ENCODE measurements at places on chromosomes 1 and 21. TPM values are rescaled to one million over a fixed set of nuclear protein-coding genes. Genes with fewer than 3 reads are reported as not detected.

The CENPS gene
- 7.2 TPM for total RNA-seq

GRCh38 chr1:89129911-89130310, 4.0 kb upstream of the GBP2 start:
- peaks cover 21% of the 10 kb centered on the region for H3K4me1 ChIP-seq
- no peaks in the 10 kb centered on the region for H3K36me3 ChIP-seq
- no peaks in the 10 kb centered on the region for H3K27me3 ChIP-seq
- H3K27ac ChIP-seq, result peak overlapping the region; percentile 59
- no peak overlapping the region for H3K4me3 ChIP-seq
- no peak for DNase-seq

DNA sequence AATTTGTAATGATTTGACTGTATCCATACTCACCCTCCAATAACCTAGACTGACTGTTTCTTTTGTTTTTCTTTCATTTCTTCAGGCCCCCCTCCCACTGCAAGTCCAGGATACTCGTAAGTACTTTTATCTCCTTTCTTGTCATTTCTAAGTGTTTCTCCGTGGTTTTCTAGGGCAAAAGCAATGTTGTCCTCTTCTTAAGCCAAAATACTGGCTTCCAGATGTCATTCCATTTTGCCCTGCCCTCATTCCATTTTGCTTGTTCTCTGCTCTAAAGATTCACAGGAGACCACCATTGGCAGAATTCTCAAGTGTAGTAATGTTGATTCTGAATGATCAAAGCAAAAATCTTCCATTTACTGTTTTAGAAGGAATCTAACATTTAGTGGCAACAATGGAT, 152.8 kb upstream of the UBE2U start:
- no peaks in the 10 kb centered on the region for H3K4me1 ChIP-seq
- H3K36me3 ChIP-seq, result no peaks in the 10 kb centered on the region
- no peak overlapping the region for H3K27ac ChIP-seq
- no peaks in the 10 kb centered on the region for H3K27me3 ChIP-seq

The KCNH1 gene
- not detected for total RNA-seq

DNA sequence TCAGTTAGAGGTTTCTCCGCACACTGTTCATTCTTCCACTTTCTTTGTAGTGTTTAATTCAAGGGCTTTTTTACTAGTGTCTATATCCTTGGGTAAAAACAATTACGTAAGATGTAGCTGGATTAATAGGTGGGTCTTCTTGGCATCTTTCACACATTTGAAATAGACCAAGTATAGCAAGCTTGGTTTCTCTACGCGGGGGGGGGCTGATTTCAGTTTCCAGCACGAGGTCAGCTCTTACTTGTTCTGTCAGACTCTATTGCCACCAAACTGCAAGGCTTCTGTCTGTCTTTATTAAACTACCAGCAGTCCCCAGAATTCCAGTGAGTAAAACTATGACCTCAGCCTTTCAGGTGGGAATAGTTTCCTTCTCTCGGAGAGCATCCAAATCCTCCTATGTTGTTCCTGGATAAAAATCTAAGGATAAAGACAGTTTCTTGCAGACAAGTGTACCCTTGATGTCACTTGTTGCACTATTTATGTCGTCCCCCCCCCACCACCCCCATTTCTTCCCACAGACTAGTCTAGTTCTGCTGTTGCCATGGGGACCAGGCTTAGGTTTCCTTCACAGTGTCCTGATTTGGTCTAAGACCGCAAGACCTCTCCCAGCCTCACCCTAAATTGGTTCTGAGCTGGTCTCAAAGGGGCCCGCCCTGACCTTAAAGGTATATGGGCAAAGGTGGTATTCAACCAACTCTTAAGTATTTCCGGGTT, 17.0 kb downstream of the SPATA46 start:
- H3K4me3 ChIP-seq, result no peak overlapping the region
- no peaks in the 10 kb centered on the region for H3K4me1 ChIP-seq
- no peaks in the 10 kb centered on the region for H3K27me3 ChIP-seq
- no peak for DNase-seq

The PLEKHA6 gene
- 0.52 TPM for total RNA-seq

- H3K4me1 ChIP-seq, result no peaks in the 10 kb centered on the region
- no peak overlapping the region for H3K4me3 ChIP-seq
- no peak for DNase-seq
- no peak overlapping the region for H3K27ac ChIP-seq
These were observed 188.9 kb downstream of the RRAGC start for GRCh38 chr1:38670544-38671122.

The TCEANC2 gene
- total RNA-seq, result 12.1 TPM

The COL11A1 gene
- total RNA-seq, result not detected

The SLC1A7 gene
- total RNA-seq, result not detected

- peaks cover 50% of the 10 kb centered on the region for H3K4me1 ChIP-seq
- peaks cover 16% of the 10 kb centered on the region for H3K36me3 ChIP-seq
- H3K27me3 ChIP-seq, result no peaks in the 10 kb centered on the region
These were observed 3.0 kb downstream of the RBBP5 start for GRCh38 chr1:205118752-205119151.

Measured in CD4-positive, alpha-beta memory T cell (primary cell).